ENCODE measurements at places on chromosomes 11 and 22.

- DNase-seq = no peak
Observed at GRCh38 chr11:62399878-62400266, 19.0 kb upstream of the SCGB1A1 start.

DNA sequence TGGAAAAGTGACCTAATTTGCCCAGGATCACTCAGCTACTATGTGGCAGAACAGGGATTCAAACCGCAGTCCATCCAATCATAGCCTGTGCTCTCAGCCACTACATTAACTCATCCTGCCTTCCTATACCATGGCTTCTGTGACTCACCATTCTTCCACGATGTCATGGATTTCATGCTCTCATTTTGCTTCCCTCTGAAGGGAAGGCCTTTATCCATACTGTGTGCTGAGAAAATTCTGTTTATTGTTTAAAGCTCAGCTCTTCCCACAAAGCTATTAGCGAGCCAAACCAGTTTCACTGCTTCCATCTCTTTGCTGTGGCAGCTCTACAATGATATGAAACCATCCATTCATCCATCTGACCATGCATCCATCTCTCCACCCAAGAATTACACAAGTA, 289.9 kb downstream of the TENM4 start:
- DNase-seq = no peak

DNA sequence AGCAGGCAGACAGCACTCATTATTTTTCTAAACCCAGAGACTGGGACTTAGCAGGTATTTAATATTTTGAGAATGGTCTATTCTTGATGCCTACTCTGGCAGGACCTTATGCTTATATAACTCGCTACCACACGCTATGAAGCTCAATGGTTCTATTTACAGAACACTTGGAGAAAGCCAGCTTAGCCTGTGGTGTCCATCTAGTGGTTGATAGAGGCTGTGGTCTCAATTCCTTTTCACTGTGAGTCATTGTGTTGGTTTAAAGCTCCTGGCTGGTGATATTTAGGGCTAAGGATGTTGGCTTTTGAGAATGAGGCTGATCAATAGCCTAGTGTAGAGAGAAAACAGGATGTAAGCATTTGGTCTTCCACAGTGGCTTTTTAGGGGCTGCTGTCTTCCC, 206.4 kb downstream of the DBX1 start:
- DNase-seq = no peak

DNA sequence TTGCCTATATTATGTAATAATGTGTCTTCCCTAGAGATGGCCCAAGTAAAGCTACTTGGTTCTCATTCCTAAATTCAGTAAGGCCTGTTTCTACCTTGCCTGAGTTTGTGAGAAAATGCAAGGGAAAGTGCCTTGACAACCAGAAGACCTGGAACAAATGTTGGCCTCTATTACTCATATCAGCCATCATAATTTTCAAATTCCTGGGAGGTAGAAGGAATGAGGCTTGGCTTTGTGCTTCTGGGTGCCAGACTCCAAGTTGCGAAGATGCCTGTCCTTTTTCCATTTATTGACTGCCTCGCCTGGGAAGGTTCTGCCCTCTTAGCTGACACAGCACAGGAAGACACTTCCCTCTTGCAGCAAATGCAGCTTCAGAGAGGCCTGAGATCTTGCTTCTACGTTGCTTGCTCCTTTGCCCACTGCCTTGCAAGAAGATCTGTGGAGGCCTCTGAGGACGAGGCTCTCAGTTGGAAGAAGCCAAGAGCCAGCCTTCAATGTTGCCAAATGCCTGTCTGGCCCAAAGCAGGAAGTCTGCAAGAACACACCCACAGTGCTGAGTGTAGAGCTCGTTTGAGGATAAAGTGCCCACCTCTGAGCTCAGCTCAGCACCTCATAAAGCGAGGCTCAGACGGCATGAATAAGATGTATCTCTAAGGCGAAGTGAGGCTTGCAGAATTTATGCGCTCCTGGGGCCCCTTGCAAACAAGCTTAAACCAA, 120.1 kb downstream of the GALNT18 start:
- no peak for DNase-seq

- no peak for DNase-seq
Observed at GRCh38 chr11:14826600-14826999, 65.4 kb downstream of the CYP2R1 start.

DNA sequence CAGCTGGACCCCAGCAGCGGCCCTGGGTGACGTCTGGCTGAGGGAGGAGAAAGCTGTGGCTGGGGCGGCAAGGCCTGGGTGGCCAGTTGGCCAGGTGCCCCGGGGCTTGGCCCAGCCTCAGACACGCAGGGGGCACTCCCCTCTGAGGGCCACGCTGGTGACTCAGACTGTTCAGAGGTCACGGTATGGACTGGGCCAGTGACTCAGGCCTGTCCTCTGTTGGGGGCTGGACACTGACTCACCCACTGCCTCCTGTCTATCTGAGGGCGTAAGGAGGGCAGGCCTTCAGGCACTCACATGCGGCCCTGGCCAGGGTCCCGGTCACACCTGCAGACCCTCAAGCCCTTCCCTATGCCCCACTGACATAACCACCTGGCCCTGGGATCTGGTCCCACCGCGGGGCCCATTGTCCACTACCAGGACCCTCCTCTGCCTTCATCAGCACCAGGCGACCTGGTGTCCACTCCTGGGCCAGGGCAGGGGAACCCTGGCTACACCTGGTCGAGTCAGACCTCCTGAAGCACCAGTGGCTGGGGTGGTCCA, 3.7 kb upstream of the MUC5AC start:
- no peak for DNase-seq

GRCh38 chr11:72308226-72309073, 64.5 kb upstream of the PHOX2A start:
- DNase-seq = no peak

DNA sequence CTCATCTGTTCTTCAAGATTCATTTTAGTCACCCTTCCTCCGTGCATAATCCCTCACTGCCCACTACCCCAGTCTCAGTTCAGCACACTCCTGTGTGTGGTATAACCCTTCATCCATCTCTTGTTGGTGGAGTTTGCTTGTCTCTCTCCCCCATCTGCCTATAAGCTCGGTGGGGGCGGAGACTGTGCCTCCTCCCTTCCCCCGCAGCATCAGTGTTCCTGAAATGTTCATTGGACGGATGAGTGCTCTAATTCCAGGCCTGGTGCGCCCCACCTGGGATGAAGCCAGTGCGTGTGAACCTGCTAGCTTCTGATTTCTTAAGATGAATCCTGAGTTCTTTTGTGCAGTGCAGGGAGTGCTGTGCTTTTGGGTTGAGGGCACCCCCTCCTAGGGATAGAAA, 100.0 kb downstream of the GRIK4 start:
- no peak for DNase-seq

- peak; percentile 96 for DNase-seq
Observed at GRCh38 chr22:41688365-41689211, at the start of gene SNU13. TSS of gene SNU13 (minus strand) at chr22:41688867. CDS start at chr22:41688796, 71 bp downstream.

DNA sequence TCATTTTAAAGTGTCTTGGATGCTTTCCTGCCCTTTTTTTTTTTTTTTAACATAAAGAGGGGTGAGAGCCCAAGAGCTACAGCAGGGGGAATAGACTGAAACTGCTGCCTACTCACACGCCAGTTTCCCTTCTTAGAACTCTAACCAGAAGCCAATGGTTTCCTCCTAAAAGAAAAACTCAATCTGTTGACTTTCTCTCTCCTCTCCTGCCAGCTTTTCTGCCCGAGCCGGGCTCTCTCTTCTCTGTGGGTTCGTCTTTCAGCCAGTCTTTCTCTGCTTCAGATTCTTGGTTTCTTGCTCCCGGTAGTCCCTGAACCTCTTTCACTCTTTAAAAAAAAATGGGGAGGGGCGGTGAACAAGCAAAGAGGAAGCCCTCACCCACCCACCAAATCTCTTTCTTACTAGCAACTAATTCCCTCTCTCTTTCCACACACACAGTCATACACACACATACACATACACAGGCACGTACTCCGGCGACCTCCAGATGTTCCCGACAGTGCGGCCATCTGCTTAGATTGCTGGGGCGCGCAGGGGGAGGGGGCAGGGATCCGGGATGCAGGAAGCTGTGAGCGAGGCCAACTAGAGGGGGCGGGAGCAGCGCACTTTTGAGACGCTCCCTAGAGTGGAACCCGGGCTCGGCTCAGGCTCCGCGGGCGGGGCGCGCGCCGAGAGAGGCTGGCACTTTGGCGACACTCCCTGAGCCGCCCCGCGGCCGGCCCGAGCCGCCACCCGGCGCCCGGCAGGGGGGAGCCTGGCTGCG, 444 bp upstream of the TSKU start:
- peak; percentile 80 for DNase-seq

GRCh38 chr11:22041039-22041438, 151.8 kb upstream of the ANO5 start:
- no peak for DNase-seq

GRCh38 chr11:64916775-64917662, at the start of gene ATG2A:
TSS of gene ATG2A (minus strand) at chr11:64917209. CDS start at chr11:64917135, 74 bp downstream.
- DNase-seq = peak; percentile 99

DNA sequence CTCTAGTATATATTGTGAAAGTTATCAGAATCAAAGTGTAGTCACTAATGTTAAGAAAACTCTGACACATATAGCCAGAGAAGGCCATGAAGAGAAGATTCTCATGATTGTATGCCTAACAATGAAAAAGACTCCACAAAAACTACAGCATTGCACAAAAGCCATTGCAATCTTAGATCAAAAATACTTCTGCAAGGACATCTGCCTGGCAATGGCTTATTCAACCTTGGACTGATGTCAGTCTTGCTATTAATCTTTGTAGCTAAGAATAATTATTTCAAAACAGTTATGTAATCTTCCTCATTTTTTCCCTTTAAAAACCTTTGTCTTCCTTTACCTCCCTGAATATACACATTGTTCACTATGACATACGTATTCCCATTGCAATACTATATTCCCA, 55.3 kb upstream of the SLC36A4 start:
- DNase-seq = no peak

GRCh38 chr11:102318469-102318868, 1.2 kb downstream of the BIRC3 start:
- DNase-seq = peak; percentile 65

DNA sequence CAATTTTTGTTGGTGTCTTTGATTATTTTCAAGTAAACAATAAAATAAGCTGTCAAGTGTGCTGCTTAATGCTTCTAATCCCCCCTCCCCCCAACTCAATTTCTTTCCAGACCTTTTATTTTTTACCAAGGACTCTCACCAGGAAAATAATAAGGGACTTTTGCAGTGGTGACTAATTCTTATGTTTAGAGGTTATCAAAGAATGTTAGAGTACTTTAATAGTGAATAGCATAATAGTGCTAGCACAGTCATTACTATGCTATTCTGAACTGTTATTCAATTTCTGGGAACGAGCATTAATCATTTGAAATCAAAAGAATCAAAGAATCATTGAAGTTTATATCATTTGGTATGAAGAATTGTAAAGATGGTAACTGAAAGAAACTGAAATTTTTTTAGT, 251.4 kb downstream of the DDX10 start:
- DNase-seq = no peak

DNA sequence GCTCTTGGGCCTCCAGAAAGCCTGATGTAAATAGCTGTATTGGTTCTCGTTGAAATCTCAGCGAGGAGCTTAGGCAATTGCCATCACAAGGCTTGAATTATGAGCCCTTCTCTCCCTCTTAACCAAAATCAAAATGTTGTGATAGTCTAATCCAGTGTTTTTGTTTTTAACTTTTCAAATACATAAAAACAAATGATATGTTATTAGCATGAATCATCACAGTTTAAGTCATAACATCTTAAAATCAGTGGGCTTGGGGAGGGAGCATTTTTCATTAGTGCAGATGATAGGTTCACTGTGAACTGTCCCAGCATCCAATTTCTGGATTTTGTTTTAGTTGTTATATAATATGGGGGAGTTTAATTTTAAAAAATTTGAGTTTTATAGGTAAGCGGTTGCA, 48.9 kb upstream of the HORMAD2 start:
- no peak for DNase-seq

GRCh38 chr11:2904153-2905052, 18.8 kb upstream of the CDKN1C start:
- DNase-seq = no peak

DNA sequence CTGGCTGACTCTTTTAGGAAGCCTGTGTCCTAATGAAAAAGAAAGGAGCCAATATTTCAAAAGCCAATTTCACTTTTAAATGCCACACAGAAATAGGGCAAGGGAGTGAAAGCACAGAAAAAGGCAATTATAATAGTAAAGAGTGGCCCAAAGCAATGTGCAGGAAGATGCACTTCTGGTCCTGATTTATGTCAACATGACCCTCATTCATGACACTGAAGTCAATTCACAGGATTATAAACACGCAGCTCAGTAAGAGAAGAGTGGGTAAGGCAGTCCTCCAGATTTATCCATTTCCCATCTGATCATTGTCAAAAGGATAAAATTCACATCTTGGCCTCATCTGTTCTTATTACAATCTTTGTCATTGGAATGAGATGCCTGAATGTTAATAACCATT, 1049.7 kb upstream of the RAG2 start:
- no peak for DNase-seq

DNA sequence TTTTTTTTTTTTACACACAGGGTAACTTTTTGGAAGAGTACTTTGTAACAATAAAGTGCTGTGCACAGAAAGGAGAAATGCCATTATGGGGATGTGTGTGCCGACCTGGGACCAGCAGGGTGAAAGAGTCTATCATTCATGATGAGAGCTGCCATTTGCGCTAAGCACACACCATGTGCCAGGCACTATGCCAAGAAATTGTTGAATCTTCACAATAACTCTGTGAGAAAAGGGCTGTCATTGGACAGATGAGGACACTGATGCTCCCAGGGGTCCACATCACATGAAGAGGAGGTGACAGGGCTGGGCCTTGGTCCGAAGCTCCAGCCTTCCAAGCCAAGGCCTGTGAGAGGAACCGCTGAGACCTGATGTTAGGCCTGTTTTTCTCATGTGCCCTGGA, 5.6 kb downstream of the DUSP18 start:
- no peak for DNase-seq

GRCh38 chr11:72930008-72930407, 115.8 kb downstream of the ATG16L2 start:
- no peak for DNase-seq

DNA sequence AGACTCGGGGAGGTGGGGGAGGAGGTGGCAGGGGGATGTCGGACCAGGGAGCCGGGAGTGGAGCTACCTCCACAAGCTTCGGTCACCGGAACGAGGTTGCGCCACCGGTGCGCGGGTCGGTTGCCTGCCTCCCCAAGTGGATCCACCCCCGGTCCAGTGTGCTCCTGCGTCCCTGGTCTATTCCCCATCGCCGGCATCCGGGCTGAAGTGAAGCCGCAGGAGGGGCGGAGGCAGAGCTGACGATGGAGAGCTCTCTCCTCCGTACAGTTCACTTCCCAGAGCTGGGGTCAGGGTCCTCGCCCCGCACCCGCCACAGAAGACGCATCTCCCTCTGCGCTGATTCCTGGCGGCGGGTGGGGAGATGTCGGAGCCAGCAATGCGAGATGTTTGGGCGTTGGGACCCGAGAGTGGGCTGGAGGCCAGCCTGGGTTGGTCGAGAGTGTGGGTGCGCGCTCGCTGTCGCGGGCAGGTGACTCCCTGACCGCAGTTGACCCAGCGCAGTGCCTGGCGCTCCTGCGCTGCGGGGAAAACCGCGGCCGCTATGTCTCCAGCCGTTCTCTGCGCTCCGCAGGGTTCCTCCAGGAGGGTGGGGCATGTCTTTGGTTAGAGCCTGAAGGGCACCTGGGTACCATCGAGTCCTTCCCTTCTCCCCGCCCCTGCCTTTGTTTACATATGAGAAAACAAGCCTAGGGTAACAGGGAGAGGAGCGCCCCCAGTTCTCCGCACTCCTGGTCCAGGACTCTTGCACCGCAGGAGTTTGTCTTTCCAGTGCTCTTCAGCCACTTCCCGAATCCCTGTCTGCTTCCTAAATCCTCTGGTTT, 1.7 kb downstream of the C11orf96 start:
- DNase-seq = peak; percentile 34

- DNase-seq = no peak
Observed at GRCh38 chr11:43649501-43649900, 31.0 kb upstream of the HSD17B12 start.

GRCh38 chr11:64681171-64681570, 41.8 kb downstream of the NRXN2 start:
- DNase-seq = no peak

Data from activated naive CD4-positive, alpha-beta T cell treated with anti-CD3 and anti-CD28 coated beads, Interleukin-2, amount 10 ng/mL, durations not matched to agents 7 days and 5 days (primary cell).